ENCODE measurements at places on chromosomes 3 and 15.

DNA sequence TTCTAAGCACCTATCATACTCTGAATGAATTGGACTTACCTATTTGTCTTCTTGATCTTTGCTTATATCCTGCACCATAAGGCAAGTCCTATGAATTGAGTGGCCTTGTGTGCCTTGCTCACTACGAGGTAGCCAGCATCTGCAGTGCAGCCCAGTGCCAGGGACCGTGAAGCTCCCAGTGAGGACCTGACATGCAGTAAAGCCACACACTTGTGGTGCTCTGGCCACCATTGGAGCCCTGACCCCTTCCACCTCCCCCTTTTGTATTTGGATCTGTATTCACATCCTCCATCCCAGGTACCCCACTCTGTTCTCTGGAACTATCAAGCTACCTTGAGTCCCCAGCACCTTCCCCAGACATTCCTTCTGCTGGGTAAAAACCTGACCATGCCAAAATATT lies 52.1 kb downstream of the BSN start:
- no peak for DNase-seq

- no peak for DNase-seq
These were observed 170.8 kb downstream of the IGSF11 start for GRCh38 chr3:118863731-118864322.

- DNase-seq: no peak
These were observed 182.0 kb downstream of the KLF13 start for GRCh38 chr15:31508656-31509055.

- no peak for DNase-seq
These were observed 9.8 kb upstream of the PLXND1 start for GRCh38 chr3:129616291-129616690.

GRCh38 chr15:55658886-55659285 lies 70.7 kb upstream of the PYGO1 start:
- no peak for DNase-seq

- no peak for DNase-seq
These were observed 35.4 kb downstream of the CP start for GRCh38 chr3:149186219-149186618.

GRCh38 chr3:29576181-29576580 lies 295.3 kb downstream of the RBMS3 start:
- no peak for DNase-seq

GRCh38 chr3:1082108-1082507 lies 10.7 kb upstream of the CNTN6 start:
- peak; percentile 43 for DNase-seq

- DNase-seq: no peak
These were observed 8.4 kb upstream of the LEKR1 start for GRCh38 chr3:156817646-156818272.

GRCh38 chr3:18827664-18828063 lies 320.6 kb upstream of the KCNH8 start:
- no peak for DNase-seq

DNA sequence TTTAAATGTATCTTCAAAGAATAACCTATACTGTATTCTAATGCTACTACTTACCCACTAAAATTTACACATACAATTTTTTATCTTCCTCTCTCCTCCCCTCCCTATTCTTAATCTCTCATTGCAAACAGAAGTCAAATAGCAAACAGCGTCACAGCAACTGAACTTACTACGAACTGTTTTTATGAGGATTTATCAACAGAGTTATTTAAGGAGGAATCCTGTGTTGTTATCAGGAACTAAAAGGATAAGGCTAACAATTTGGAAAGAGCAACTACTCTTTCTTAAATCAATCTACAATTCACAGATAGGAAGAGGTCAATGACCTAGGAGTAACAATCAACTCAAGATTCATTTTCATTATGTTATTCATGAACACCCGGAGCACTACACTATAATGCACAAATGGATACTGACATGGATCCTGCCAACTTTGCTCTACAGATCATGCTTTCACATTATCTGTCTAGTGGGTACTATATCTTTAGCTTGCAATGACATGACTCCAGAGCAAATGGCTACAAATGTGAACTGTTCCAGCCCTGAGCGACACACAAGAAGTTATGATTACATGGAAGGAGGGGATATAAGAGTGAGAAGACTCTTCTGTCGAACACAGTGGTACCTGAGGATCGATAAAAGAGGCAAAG lies 984 bp downstream of the FGF7 start:
- no peak for DNase-seq

DNA sequence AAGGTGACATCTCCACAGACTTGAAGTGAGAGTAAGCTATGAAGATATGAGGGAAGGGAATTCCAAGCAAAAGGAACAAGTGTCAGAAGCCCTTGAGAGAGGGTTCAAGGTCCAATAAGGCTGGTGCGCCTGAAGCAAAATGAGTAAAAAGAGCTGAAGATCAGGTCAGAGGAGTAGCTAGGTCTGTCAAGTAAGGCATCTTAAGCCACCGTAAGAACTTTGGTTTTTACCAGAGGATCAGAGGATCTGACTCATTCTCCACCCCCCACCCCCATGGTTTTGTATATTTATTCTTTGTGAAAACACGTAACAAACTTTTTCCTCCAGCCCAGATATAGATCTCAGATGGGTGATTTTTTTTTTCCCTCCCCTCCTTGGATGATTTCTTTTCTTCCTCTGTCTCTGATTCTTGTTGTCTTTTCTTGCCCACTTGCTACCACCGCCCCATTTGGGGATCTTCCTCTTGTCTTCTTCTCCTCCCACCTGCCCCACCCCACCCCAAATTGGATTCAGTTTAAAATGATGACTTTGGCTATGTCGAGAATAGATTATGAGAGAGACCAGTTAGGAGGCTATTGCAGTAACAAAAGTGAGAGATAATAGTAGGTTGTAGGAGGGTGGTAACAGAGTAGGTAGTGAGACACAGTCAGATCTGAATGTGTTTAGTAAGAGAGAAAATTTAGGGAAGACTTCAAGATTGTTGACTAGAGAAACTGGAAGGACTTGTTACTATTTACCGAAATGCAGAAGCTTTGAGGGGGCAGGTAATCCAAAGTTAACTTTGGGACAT lies 6.1 kb downstream of the TRMT10C start:
- no peak for DNase-seq

- DNase-seq: no peak
These were observed 35.6 kb downstream of the MAP1A start for GRCh38 chr15:43552986-43553385.

DNA sequence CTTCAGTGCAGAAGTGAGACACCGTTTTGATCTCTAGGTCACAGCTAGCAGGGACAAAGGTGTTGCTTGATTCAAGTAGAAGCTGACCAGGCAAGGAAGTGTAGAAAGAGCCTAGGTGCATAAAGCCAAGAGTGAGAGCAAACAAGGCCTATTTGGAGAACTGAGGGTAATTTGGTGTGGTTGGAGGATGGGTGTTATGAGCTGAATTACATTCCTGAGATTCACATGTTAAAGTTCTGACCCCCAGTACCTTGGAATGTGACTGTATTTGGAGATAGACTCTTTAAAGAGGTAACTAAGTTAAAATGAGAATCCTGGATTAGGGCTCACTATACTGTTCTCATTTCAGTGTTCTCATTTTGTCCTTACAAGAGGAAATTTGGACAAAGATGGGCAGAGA lies 191.3 kb downstream of the ZMAT3 start:
- DNase-seq: no peak

GRCh38 chr3:134592806-134593205 lies 58.0 kb downstream of the KY start:
- no peak for DNase-seq

GRCh38 chr15:70159001-70159712 lies 61.4 kb upstream of the TLE3 start:
- DNase-seq: no peak

GRCh38 chr15:73596174-73596573 lies 37.0 kb downstream of the NPTN start:
- DNase-seq: no peak

DNA sequence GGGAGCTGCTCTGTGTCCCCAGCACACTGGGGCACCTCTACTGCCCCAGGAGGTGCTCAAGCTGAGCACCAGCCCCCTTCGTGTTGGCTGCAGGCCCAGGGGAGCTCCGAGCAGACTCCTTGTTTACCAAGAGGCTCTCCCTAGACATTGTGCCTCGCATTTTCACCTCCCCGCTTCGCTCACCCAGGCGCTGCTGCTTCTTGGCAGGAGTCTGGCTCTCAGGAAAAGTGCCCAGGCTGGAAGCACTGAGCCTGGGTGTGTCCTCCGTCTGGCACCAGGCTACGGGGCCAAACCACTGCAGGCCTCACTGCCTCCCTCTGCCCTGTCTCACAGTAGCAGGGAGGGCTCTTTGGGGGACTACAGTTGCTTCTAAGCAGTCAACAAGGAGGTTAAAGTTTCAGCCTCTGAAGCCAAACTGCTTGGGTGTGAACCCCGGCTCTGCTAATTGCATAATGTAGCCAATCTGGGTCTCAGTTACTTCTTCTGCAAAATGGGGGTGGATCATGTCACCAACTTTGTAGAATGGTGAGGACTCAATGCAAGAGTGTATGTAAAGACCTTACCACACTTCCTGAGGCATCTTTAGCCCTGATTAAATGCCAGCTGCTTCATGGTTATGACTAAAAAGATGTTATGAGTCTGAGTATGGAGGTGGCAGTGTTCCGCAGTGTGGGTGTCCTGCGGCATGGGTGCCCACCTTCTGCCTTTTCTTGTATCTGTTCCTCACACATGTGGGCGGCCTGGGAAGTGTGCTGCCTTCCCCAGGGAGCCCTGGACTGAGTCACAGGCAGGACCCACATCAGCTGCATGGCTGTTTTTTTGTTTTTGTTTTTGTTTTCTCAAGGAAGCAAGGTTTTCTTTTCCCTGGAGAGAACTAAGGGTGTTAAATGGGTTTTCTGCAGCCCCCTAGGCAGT lies 88.9 kb downstream of the CLSTN2 start:
- DNase-seq: no peak

DNA sequence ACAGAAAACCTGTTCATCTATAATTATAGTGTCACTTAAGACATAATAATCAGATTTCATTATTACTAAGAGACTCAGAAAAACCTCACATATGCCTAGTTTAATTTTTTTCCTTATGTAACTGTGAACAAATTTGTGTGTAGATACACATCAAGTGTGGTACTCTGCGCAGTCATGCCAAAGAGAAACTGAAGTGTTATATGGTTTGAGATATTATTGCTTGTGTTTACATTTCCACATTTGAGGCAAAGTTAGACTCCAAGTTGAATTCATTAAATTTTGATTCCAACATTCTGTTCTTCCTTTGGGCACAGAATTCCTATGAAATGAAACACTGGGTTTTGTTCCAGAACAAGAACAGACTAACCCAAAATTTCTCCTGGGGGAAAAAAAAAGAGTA lies 2.2 kb downstream of the MBNL1 start:
- no peak for DNase-seq

- DNase-seq: no peak
These were observed 55.1 kb upstream of the RASA2 start for GRCh38 chr3:141431411-141432378.

- no peak for DNase-seq
These were observed 612 bp upstream of the LDHAL6B start for GRCh38 chr15:59205839-59206622.

DNA sequence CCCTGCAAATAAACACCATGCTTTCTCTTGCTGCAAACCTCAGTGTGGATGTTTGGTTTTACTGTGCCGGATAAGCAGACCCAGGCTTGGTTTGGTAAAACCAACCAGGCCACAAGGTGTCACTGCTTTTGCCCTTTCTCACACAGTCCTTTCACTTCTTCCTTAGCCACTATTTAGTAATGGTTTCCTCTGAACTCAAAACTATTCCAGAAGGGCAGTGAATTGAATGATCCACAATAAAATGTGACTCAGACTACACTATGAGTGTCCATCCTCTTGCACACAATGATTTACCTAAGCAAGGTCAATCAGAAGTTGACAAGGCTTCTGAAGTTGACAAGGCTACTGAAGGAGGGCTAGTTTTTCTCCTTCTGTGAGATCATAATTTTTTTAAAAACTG lies 552.4 kb upstream of the CCDC54 start:
- DNase-seq: peak; percentile 15

GRCh38 chr3:47019201-47019600 lies 39.7 kb downstream of the NBEAL2 start:
- DNase-seq: no peak

- no peak for DNase-seq
These were observed 32.4 kb downstream of the SELENOT start for GRCh38 chr3:150635526-150635925.

DNA sequence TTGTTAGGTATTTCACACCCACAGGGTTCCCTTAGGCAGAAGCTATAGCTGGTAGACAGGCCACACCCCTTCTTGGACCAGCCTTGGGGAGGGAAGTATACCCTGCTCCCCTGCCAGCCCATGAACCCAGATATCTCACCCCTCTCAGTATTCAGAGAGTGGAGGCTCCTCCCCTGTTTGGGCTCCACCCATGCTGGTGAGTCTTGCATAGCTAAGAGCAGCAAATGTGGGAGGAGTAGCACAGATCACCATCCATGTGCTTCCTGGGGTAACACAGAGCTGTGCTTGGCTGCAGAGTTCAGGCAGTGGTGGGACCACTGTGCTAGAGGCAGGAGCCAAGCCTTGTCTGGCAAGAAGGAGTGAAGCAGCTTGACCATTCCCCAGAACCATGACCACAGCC lies 427.2 kb downstream of the ZIC1 start:
- DNase-seq: no peak

DNA sequence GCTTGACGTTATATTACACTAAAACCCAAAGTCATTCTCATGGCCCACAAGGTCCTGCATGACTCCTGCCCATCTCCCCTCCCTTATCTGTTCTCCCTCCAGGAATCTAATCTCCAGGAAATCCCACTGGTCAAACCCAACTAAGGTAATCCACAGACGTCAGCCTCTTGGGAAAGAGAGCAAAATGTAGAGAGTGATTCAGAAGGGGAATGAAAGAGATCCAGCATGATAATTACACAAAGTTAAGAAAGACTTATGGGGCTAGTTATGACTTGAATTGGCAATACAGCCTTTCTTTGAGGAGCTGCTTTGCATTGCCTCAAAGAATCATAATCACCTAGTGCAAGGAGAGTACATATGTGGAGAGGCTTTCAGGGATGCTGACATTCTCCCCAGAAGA lies 137.8 kb upstream of the MYRIP start:
- no peak for DNase-seq

GRCh38 chr3:135973841-135974240 lies 8.3 kb downstream of the PPP2R3A start:
- DNase-seq: no peak

- no peak for DNase-seq
These were observed 21.7 kb downstream of the CSNK1G1 start for GRCh38 chr15:64333986-64334929.

DNA sequence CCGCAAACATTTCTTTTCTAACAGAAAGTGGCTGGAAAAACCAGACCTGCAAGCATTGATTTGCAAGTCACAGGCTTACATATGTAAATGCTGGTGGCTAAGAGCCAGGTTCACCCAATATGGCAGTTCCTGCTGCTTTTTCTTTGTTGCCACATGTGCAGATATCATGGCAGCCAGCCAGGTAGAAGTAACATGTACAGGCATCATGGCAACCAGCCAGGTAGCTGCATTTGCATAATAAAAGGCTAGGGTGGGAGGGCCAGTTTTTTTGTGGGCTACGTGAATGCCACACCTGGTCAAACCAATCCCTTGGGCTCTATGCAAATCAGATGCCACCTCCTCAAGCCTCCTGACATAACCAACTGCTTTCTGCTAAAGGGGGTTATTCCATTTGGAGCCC lies 2.8 kb upstream of the SMCO1 start:
- no peak for DNase-seq

All from NCI-H524 (cell line).